T-helper 1 cell (primary cell): ENCODE measurements at places on chromosomes 4 and X.

DNA sequence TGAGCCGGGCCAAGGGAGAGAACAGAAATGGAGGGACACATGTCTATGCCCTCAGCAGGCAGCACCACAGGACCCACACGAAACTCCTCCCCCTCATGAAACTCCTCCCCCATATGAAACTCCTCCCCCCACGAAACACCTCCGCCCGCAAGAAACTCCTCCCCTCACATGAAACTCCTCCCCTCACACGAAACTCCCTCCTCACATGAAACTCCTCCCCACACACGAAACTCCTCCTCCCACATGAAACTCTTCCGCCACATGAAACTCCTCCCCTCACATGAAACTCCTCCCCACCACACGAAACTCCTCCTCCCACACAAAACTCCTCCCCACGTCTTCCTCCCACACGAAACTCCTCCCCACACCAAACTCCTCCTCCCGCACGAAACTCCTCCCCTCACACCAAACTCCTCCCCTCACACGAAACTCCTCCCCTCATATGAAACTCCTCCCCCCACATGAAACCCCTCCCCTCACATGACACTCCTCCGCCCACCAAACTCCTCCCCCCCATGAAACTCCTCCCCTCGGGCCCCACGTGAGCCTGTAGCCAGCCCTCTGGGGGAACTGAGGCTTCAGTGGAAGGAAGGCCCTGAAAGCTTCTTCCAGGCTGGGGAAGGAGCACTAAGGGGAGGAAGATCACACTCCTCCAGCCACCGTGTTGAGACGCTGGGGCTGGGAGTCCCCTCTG is 15.2 kb downstream of the ADRA2C start:
- no peak for DNase-seq

- DNase-seq, result no peak
These were observed 352.8 kb downstream of the SPRY1 start for GRCh38 chr4:123749383-123749782.

- DNase-seq, result no peak
These were observed 42.5 kb downstream of the BMP2K start for GRCh38 chr4:78818530-78819079.

DNA sequence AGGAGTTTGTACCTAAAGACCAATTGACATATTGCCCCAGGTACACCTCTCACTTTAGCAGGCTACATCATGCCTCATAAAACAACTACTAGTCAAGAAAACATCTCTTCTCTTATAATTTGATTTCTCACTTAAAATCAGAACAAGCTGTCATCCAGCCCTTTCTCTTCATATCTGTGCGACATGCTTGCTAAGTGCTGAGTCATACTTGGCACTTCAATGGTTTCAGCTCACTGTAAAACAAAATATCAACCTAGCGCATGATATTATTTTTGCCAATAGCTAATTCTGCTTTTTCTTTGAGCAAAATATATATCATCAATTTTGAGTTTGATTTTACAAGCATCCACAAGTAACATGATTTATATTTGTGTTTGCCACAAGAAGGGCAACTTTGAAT is 27.9 kb upstream of the FUNDC1 start:
- DNase-seq, result no peak

DNA sequence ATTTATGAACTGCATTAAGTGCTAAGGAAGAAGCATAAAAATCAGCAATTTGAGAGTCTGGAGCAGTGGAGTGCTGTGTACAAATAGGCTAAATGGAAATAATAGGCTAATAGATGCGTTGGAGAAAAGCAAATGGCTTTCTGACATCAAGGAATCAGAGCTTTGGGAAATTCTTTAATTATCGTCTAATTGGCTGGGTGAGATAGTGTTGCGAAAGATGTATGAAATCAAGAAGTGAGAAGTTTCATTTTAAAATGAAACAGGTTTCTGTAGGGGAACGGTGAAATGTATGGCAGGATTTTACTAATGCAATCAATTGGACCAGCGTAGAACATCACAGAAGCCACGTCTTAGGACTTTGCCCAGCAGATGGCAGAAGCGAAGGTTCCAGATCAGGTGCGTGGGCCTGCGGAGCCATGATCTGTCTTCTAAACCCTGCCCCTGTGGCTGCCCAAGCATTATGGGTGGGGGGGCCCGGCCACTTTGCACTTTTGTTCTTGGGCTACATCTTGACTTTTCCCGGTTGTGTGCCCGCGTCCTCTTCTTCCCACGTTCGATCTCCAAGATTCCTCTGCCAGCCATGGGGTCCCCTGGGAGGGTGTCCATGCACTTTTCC is 118.5 kb upstream of the SHISA3 start:
- no peak for DNase-seq

DNA sequence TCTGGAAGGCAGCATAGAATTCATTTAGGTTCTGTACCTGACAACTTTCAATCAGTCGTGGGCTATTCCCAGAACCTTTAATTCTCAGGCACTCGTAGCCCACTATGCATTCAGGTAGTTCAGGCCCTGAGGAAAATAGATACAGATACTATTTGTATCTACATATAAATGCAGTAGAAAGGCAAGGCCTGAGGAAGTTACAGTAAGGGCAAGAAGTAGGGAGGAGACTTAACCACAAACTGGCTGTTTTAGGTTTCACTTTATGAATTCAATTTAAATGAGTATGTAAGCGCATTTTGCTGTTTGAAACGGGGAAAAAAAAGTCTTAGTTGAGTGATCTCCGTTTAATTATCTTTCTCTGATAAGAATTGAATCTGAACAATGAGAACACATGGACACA is 529.4 kb upstream of the ATOH1 start:
- no peak for DNase-seq

GRCh38 chrX:65677954-65678469 is 10.6 kb downstream of the MSN start:
- no peak for DNase-seq

- no peak for DNase-seq
These were observed 142.2 kb downstream of the HS3ST1 start for GRCh38 chr4:11286533-11286932.

DNA sequence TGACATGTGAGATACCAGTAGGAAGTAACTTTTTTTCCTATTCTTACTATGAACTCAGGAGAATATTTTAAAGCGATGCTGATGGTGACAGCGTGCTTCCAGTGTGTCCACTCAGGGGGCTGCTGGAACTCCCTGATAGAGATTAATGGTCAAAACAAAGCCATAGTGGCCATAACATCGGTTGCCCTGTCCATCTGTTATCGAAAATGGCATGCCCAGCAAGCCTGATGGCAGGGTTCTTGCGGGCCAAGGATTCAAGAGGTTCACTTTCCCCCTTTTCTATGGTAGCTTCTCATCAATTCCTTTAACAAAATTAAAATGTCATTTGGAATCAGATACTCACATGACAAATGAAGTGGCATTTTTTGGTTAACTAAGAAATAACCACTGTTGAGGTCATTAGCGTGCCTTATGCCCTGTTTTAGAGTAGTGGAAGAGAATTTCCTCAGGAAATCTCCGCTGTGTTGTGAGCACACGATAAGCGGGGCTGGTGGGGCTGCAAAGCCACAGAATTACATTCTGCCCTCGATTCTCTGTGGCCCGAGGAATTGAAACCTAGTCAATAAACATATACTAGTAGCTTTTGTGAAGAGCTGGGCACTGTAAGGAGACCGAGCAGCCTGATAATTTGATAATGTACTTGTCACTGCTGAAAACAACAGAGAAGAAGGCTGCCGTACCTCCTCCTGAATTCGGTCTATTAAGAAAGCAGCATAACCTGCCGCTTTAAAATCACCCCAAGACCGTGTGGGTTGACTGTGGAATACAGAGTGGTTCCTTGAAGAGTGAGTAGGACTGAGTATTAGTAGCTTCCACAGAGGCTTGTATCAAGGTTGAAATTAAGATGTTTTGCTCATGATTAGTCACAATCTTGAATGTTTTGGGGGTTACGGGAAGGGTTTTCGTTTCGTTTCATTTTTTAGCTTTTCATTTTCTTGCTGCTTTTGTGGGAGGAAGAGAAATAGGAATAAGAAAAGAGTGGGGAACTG is 46.7 kb downstream of the PTCHD1 start:
- DNase-seq, result no peak

DNA sequence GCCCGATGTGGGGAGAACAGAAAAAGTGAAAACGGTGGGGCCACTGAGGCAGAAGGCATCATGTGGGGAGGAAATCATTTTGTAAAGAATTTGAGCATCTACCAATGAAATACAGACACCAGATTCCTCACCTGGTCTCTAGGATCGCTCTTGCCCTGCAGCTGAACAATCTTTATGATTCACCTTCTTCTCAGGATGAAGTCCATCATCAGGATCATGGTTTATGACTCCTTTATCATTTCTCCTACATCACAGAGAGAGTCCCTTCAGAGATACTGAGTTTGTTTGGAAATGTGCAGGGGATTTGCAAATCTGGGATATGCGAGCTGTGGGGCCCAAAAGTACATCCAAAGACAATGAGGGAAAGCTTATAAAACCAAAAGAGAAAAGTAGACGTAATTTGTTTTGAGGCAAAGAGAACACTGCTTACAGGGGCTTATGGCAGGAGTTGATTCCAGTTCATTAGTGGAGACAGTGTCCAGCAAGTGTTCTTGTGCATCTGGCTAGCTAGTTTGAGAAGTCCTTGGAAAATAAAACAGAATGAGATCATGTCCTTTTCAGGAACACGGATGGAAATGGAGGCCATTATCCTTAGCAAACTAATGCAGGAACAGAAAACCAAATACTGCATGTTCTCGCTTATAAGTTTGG is 15.3 kb upstream of the ANXA5 start:
- DNase-seq, result no peak

GRCh38 chr4:85701861-85702321 is 226.9 kb downstream of the ARHGAP24 start:
- DNase-seq, result no peak

DNA sequence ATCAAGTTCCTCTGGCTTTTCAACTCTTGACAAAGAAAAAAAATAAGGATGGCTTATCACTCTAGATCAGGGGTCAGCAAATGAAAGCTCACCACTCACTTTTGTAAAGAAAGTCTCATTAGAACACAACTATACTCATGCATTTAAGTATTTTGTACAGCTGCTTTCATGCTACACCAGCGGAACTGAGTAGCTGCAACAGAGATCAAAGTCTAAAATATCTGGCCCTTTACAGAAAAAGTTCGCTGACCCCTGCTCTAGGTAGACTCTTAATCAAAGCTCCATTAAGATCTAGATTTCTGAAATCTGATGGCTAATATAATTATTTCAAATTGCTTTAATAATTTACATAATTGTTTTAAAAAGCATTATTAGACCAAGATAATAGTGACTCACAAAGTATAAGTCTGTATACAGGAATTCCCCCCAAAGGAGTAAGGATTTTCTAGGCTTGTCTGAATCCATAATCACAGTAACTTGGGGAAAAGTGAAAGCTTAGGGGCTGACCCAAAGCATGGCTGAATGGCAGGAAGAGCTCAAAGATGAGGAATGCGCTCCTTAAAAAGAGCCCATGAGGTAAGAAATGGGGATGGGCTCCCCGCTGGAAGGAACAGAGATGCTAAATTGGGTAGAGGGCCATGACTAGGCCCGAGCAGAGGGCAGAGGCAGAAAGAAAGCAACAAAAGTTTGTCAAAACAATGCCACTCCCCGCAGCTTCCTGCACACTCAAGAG is 140.3 kb downstream of the SH3KBP1 start:
- DNase-seq, result no peak

DNA sequence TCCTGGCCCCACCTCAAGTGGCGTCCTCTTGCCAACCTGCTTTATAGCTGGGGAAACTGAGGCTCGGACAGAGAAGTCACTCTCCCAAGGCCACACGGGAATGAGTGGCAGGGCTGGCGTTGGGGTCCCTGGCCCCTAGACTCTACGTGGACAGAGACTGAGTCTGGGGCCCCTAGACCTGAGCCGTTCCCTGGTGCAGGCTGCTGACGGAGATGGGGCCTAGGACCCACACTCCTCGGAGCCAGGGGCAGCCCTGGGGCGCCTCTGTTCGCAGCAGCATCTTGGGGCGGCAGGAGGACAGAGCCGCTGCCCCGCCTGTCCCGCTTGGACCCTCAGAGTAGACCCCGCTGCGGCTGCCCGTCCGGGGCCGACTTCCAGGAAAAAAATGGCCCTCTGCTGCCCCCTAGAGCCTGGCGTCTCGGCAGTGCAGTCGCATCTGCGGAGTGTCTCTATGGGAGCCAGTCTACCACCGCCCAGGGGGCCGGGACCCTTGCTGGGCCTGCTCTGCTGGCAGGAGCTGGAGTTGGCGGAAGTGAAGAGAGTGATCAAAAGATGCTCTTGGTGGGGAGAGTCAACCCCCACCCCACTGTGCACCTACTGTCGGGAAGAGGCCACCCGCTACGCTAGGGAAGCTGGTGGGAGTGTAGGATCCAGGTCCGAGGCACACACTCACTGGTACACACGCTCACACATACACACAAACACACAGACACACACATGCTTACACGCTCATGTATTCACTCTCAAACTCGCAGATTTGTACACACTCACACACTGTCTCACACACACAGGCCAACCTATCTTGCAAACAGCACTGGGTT is 220.1 kb downstream of the AFAP1 start:
- DNase-seq, result no peak

GRCh38 chrX:154049209-154050112 is 29.8 kb upstream of the IRAK1 start:
- DNase-seq, result no peak

DNA sequence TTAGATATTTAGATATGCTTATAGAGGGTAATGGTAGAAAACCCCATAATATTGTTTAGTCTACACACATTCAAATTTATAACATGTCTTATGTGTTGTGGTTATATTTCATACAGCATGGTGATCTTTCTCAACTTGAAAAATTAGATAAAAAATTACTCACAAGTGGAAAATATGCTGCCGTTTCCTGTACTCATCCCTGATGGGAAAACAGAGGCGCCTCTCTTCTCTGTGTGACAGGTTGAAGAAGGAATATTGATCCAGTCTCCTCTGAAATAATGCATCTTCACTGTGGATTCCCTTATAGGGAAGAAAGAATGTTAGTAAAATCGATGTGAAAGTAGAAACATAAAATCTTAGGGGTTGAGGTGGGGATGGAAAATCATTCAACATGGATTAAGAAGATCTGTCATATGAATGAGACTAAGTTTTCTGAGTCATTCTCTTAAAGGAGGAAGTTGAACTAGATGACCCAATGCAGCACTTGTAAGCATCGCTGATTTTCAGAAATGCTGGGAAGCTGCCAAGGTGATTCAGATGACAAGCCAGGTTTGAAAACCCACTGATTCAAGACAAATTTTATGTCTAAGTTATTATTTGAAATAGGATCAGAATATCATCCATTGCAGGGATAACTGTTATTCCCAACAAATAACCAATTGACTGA is 70.7 kb downstream of the ANKRD50 start:
- no peak for DNase-seq
